ENCODE measurements at places on chromosomes 13 and 19. TPM values are rescaled to one million over a fixed set of nuclear protein-coding genes. Genes with fewer than 3 reads are reported as not detected.

GRCh38 chr19:33868788-33869412 lies 72.2 kb downstream of the KCTD15 start:
- peak overlapping the region; percentile 57 for H3K27ac ChIP-seq
- DNase-seq: peak; percentile 16
- no peaks in the 10 kb centered on the region for H3K27me3 ChIP-seq
- peak overlapping the region; percentile 33 for H3K4me3 ChIP-seq
- no peaks in the 10 kb centered on the region for H3K36me3 ChIP-seq

DNA sequence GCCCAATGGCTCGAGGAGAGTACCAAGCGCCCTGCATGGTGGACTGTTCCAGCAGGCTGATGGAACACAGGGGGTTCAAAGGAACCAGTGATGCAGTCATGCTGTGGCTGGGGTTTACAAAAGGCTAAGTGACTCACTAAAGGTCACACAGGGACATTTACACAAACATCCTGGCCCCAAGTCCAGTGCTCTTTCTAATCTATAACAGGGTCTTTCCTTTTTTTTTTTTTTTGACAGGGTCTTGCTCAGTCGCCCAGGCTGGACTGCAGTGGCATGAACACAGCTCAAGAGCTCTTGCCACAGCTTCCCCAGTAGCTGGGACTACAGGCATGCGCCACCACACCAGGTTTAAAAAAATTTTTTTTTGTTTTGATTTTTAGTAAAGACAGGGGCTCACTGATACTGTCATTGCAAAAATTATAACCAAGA lies 2.8 kb upstream of the SLC25A15 start:
- no peaks in the 10 kb centered on the region for H3K4me1 ChIP-seq
- no peaks in the 10 kb centered on the region for H3K36me3 ChIP-seq
- no peak overlapping the region for H3K27ac ChIP-seq
- no peaks in the 10 kb centered on the region for H3K27me3 ChIP-seq
- no peak overlapping the region for H3K4me3 ChIP-seq

DNA sequence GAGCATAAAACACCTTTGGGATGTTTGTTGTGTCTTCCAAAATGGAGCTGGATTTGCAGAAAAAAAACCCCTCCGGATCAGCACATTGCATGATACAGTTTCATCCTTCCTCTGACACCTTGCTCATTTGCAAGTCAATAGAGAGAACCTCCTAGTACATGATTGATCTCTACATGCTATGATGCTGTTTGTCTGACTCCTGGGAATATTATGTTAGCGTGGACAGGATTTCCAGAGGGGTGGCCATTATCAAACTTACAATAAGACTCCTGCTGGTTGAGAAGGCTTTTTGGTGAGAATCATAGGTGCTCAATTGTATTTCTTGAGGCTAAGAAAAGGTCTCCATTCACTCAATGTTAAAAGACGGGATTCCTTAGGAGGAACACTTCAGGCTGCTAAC lies 75.9 kb upstream of the SCEL start:
- no peak overlapping the region for H3K27ac ChIP-seq
- no peak for DNase-seq
- no peak overlapping the region for H3K4me3 ChIP-seq
- H3K4me1 ChIP-seq: no peaks in the 10 kb centered on the region

PGLYRP2 gene
- not detected for total RNA-seq

DNA sequence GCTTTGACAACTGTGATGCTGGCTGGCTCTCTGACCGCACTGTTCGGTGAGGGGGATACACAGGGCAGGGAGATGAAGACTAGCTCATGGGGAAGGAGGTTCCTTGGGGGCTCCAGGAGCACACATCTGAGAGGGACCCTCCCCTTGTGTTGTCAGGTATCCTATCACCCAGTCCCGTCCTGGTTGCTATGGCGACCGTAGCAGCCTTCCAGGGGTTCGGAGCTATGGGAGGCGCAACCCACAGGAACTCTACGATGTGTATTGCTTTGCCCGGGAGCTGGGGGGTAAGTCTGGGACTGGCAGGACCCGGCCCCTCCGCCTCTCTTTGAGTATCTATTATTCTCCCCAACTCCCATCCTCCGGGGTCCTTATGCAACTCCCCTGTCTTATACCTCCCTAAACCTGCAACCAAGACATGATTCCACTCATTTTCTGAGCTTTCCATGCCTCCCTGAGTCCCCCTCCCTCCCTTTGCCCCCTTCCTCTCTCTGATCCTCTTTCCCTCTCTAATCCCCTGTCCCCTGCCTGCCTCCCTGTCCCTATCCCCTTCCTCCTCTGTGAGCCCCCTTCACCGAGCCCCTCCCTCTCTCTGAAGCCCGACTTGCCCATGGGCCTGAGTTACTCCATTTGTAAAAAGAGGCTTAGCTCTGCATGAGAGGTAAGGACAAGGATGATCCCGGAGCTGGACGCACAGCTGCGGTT lies 12.5 kb downstream of the NCAN start:
- no peaks in the 10 kb centered on the region for H3K4me1 ChIP-seq
- peaks cover 3% of the 10 kb centered on the region for H3K27me3 ChIP-seq
- no peak for DNase-seq
- H3K27ac ChIP-seq: no peak overlapping the region
